ENCODE measurements at places on chromosomes 7 and 10.

DNA sequence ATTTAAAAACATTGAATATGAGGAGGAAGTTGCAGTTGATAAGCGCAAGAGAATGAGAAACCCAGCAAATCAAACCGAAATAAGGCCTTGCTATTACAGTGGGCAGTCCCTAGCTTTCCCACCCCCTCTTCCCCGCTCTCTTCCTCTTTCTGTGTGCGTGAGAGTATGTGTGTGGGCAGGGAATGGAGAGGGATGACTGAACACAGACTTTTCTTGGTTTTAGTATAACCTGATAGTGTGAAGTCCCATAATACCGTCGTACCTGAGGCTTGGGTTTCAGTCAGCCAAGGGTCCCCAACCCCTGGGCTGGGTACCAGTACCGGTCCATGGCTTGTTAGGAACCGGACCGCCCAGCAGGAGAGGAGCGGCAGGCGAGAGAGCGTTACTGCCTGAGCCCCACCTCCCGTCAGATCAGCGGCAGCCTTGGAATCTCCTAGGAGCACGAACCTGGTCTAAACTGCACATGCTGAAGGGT is 255.3 kb downstream of the CELF2 start:
- DNase-seq, result no peak

DNA sequence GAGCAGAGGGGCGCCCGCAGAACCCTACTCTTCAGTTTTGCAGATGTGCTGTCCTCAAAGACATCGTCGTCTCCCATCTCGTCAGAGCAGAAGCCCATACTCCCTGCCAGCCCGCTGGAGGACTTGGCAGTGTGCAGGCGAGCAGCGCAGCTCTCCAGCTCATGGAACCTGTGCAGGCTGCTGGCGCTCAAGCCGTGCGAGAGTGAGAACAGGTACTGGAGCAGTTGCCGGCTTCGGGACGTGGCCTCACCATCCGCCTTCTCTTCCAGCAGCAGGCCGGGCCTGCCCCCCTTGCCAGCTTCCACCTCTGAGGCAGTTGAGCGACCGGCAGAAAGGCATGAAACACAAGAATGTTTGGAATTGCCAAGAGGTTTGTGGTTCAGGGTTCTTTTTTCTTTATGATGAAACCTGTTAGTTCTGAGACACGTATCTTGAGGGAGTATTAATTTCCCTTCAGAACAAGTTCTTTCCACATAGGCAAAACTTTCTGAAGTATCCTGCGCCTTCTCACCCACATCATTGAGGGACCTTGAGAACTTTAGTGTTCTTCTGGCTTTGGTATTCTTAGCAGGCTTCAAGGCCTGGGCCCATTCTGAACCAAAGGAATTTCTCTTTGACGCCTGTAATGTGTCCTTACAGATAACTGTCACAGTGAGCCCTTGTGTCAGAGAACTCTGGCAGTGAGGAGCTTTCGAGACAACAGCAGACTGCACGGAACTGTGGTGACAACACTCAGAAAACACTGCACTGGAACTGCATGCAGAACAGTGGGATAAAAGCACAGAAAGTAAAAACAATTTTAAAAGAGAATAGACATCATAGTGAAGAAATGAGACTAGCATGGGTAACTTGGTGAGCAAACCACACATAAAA is 89.5 kb downstream of the ALOX5 start:
- no peak for DNase-seq

DNA sequence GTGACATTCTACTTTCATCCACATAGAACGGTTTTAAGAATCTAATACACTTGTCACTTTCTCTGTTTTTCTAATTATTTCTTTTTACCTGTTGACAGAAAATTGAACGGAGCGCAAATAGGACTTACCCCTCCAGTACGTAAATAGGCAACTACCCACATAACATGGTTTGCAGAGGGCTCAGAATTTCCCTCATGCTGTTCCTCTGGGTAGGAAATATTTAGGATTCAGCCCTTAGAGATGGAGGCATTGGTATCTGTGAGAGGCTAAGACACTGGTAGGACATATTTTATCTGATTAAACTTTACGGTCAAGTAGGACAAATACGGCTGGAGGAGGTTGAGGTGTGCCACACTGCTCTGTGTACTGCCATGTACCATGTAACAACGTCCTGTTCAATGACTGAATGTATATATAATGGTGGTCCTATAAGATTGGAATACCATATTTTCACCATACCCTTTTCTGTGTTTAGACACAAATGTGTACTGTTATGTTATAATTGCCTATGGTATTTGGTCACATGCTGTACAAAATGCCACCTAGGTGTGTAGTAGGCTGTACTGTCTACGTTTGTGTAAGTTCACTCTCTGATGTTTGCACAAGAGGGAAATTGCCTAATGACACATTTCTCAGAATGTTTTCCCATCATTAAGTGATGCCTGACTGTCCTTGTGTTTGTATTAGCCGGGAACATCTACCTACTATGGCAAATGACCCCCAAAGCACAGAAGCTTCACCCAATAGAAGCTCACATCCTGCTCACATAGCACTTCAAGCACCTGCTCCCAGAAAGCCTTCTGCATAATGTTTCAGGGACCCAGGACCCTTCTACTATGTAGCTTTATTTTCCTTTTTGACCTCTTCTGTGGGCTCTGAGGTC is 429.4 kb upstream of the AKR1E2 start:
- DNase-seq, result no peak

DNA sequence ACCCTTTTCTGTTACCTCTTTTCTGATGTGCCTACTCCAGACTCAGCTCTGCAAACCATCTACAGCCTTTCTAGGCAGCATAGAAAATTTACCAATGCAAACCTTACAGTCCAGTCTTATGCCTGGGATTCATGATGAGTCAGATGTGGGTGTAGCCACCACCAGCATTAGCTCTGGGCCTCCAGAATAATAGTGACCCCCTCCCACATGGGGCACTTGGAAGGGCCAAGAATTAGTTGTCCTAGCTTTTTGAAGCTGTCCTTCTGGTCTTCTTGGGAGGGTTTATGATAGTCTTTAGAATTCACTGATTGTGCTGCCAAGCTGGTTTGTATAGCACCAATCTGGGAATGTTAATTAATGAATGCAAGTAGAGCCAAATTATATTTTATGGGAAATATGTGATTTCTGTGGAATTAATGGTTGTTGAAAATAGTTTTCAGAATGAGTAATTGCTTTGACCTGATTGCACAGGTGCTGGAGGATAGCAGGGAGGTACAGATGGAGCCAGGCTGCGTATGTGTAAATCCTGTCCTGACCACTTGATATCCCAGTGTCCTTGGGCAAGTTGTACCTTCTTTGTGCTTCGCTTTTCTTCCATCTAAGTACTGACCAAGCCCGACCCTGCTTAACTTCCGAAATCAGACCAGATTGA is 94.8 kb downstream of the CPED1 start:
- no peak for DNase-seq

DNA sequence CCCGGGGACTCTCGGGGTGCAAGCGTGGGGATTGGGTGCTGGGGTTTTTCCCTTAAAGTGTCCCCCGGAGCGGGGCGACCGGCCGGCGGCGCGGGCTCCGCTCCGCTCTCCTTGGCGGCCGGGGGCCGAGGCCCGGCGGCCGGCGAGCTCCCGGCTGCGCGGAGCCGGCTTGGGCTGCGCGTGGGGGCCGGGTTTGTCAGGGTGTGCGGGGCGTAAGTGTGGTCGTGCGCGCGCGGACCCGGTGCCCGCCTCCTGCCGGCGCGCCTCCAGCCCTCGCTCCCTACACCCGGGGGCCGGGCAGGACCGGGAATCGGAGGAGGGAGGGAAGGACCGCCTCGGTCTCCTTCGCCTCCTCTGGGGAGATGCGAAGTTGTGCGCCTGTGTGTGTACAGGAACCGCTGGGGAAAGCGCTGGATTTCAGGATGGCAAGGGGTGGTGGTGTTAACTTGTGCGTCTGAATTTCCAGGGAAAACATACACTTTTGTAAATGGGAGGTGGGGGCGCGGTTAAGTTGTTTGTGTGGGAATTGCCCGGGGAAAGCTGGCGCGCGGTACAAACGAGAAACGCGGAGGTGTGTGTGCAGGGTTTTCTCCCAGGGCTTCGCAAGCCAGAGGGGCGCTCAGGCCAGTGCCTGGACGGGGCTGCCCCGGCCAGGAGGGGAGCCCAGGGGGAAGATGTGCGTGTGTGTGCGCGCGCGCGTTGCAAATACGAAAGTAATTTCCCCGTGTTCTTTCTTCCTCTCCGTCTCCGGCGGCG is 737 bp downstream of the ZMIZ1 start:
- DNase-seq, result peak; percentile 73

- peak; percentile 41 for DNase-seq
Observed at GRCh38 chr7:104272767-104273384, 55.5 kb upstream of the LHFPL3 start.

- no peak for DNase-seq
Observed at GRCh38 chr7:72234086-72234485, 178.1 kb downstream of the CALN1 start.

DNA sequence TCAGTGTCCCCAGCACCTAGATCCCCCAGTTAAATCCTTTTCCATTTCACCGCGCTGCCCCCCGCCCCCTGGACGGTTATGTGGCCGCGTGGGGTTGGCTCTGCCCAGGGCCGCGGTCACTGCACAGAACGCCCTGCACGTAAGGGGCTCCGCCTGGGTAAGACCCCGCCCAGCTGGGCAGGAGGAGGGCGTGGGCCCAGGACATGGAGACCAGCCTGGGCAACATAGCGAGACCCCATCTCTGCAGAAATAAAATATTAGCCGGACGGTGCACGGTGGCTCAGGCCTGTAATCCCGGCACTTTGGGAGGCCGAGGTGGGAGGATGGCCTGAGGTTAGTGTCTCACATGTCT is 650 bp upstream of the ZFAND2A start:
- DNase-seq, result peak; percentile 81

DNA sequence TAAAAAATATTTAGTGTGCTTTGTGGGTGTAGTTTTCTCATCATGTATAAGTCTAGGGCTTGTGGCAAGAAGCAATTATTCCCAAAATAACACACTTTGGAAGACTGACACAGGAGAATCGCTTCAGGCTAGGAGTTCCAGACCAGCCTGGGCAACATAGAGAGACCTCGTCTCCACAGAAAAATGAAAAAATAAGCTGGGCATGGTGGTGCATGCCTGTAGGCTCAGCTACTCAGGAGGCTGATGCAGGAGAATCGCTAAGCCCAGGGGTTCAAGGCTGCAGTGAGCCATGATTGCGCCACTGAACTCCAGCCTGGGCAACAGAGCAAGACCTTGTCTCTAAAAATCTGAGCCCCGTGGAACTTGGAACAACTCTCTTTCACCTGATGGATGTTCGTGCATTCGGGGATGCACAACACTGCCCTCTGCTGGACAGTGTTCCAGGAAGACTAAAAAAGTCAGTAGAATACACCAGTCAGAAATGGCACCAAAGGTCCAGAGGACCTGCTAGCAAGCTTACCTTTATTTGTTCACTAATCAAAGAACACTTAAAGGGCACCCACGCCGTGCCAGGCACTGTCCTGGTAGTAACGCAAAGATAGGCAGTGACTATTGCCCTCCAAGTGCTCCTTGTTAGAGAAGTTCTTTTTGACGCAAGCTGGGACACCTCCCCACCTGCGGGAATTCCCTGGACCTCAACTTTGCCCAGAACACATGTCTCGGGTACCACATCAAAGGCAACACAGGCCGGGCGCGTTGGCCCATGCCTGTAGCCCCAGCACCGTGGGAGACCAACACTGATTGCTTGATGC is 81.9 kb upstream of the CALN1 start:
- peak; percentile 65 for DNase-seq

GRCh38 chr7:13017881-13018280 is 330.4 kb downstream of the ARL4A start:
- DNase-seq, result no peak

GRCh38 chr10:64067009-64067606 is 545.9 kb downstream of the REEP3 start:
- no peak for DNase-seq

GRCh38 chr10:91077549-91078071 is 142.9 kb upstream of the PCGF5 start:
- DNase-seq, result peak; percentile 68

DNA sequence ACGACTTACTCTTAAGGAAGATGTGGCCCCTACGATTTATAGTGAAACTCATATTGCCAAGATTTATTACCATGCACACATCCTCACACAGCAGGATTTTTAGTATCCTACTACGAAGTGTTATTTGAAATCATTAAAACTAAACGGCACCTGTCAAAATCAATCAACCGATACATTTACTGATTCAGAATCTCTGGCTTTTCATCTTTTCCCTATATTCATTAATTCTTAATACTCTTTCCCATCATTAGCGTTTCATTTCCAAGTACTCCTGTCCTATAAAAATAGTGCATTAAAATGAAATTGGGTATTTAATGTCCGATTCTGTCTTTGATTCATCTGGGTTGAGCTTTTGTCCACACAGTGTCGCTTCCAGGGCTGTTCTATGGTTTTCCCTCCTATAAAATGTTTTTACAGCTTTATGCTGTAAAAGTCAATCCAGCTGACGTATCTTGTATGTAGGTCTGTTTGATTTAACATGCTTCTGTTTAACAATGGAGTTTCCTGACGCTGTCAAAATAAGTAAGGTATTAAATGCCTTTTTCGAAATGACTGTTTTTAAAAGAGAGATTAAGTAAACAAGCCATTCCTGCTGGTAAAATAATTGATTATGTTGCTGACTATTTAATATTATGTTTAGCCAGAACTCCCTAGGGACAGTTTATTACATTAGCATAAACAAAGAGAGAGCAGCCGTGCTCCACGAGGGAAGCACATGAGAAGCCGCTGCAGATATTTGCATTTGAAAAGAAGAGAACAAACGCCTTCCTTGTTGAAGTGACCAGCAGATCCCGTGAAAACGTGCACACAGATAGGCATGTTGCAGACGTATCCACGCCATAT is 22.3 kb upstream of the SFMBT2 start:
- no peak for DNase-seq

DNA sequence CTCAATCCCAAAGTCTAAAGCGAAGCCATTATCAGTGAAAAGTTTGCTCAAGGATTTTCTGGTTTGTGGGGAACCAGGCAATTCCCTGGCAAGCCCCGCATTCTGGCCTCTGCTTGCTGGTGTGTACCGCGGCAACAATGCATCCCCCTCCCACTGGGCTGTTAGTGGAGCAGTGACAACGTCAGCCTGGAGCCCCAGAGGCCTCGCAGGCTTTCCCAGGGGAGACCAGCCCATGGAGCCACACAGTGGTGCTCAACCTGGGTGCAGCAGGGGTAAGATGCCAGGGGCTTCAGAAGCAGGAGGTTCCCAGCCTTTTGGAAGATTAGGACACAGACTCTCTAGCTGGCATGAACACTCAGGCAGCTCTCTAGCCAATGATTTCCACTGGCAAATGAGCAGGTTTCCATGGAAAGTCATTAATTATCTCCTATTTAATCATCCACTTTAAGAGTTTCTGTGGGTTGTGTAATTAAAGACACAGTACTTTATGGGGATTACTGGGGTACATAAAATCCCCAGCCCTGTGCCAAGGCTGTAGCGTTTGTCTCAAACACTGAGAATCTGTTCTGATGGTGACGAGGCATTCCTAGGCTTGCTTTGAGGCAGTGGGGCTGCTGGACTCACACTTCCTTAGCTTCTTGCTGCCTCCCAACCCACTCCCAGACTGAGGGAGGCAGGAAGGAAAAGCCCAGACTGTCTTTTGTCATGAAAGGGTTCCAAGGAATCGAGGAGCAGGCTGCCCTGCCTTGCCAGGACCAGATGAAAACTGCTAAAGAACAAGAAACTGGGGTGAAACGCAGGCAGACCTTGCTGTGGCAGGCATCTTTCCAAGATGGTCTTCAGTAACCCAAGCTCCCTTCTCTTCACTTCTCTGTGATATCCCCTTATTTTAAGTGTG is 411.9 kb upstream of the SHH start:
- DNase-seq, result no peak

- no peak for DNase-seq
Observed at GRCh38 chr10:22623633-22624253, 90.6 kb downstream of the PIP4K2A start.

All from SK-N-SH (cell line).